ENCODE measurements at places on chromosomes 5 and 9.

DNA sequence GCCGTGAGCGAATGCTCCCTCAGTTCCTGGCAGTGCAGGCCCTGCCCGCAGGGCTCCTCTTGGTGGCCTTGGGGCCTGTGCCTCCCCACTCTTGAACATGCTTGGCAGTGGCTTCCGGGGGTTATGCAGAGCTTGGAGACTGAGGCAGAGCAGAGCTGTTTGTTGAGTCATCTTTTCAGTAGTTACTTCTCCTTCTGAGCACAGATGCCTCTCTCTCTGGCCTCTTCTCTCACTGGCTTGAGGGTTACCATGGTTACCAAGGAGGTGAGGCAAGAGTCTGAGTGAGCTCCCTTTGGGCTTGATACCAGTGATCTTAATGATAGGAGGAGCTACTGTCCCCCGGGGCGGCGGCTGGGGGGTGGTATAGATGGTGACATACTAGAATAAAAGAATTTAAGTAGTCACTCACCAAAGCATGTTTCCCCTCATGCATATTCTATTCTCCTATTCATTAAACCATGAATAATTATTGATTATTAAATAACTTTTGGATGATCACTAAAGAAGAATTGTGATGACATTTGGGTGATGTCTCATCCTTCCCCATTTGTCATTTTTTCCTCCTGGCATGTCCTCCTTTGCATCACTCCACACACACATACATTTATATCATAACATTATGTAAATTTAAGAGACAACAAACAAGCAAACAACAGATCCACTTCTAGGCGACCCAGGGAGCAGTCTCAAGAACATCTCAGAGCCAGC, 111.1 kb downstream of the ARHGAP26 start:
- DNase-seq: no peak

DNA sequence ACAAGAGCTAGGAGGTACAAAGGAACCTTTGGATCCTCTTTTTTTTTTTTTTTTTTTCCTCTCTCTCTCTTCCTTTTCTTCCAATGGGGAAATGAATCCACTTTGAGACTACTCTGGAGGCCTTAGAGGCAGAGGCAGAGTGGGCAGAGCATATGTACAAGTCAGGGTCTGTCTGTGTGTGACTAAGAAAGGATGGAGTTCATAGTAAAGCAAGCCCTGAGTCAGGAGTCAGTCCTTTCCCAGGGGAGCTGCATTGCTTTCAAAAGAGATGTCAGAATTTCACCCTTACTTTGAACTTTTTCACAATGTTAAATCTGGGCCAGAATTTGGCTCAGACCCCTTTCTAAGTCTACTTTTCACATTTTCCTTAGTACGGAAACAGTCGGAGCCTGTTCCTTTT, 792.4 kb upstream of the C9orf72 start:
- DNase-seq: peak; percentile 1

DNA sequence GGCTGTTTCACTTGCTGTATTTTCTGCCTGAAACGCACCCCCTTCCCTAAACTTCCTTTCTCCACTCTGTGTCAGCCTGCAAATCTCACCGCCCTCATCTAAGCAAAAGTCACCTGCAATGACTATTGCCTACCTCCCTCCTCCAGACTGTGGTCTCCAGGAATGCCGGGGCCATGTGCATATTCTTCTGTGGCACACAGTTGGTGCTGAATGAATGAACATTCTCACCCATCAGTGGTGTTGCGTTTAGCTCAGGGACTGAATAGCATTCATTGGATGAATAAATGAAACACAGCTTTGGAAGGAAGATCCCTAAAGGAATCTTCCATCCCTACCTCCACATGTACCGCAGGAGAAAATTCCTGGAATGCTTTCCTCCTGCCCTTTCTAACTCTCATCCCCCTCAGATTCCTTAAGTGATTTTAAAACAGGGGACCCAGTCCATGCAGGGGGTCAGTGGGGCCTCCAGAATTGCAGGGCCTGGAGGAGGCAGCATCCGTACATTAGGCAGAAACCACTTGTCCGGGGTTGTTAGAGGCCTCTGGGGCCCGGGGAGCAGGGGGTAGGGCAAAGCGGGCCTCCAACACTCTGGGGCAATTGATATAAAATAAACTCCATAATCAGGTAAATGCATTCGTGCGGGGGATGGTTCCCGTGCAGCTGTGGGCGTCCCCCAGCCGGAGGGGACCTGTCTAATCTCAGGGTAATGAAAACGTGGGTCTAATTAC, 28.3 kb upstream of the PTGS1 start:
- DNase-seq: no peak

- DNase-seq: no peak
Observed at GRCh38 chr5:6088706-6089105, 289.6 kb downstream of the MED10 start.

DNA sequence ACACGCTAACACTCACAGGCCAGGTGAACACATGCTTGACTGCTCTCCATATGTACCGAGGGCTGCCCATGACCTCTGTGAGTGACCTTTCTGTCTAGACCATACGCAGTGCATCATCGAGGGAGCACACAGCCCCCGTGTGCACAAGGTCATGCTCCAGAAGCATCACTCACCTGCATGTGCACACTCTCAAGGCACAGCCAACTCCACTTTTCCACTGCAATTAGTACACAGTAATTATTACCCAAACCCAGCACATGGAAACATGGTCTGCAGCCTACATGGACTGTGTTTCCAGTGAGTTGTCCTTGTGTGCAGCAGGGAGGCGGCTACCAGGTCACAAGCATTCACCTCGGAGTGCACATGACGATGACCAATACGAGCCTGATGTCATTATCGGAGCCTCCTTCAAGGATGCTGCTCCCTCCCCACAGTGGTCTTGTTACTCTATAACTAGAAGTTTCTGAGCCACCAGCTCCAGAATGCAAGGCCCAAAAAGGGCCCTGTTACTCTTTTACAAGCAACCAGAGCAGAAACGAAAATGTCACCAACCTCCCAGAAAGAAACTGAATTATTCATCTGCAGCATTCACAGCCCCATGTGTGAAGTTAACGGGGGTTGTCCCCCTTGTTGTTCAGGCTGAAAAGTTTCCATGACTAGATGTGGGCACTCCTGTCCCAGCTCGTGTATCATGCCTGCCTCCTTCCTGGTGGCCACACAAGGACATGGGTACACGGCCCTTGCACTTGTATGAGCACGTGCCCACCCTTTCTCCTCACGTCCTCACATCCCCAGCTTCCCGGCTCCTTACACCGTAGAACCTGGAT, 31.2 kb downstream of the SEMA4D start:
- DNase-seq: no peak

- DNase-seq: no peak
Observed at GRCh38 chr9:137130176-137130755, 8.7 kb upstream of the GRIN1 start.

DNA sequence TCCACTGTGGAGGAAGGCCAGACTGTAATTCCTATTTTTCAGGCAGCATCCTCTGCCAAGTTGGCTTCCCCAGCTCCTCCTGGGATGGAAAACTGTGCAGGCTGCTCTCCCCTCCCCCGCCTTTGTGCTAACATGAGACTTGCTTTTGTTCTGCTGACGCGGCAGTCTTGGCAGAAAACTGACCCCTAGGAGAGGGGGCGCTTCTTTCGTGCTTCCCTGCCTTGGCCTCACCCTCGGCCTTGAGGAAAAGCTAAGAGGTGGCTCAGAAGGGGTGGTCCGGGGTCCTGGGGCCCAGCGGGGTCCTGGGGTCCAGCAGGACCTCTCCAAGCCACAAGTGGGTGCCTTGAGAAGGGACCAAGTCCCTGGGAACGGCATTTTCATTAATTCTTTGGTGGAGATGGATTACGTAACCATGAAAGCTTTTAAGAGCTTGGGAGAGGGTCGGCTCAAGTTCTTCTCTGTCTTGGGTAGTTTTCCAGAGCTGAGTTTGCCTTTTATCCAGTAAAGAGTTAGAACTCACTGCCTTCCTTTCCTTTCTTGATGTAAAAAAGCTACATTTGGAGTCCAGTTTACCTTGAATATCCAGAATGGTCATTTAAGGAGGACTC, 51.0 kb downstream of the SH3PXD2B start:
- no peak for DNase-seq
